ENCODE measurements at places on chromosomes 4 and X.

- no peak for DNase-seq
These were observed 651 bp upstream of the SAP30 start for GRCh38 chr4:173370130-173370476.

DNA sequence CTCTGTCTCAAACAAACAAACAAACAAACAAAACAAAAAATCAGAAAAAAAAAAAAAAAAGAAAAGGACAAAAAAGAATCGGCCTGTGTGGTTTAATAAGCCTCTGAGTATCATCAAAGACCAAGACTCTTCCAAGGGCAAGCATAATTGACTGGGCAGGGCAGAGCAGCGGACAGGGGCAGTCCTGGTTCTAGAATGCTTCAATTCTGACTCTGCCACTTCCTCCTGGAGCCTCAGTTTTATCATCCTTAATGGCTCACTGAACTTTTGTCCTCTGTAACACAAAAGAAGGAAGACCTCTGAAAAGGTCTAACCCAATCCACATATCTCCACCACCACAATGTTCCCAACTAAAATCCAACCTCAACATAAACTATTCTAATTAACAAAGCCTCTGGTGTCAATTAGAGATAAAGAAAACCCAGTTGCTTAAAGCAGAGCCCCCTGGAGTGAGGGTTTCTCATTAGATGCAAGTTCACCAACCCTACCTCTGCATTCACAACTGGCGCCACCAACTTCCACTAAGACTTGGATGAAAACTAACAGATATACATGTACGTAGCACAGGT is 51.7 kb downstream of the TBC1D9 start:
- no peak for DNase-seq

GRCh38 chrX:124369722-124370121 is 23.4 kb downstream of the SH2D1A start:
- DNase-seq = no peak

DNA sequence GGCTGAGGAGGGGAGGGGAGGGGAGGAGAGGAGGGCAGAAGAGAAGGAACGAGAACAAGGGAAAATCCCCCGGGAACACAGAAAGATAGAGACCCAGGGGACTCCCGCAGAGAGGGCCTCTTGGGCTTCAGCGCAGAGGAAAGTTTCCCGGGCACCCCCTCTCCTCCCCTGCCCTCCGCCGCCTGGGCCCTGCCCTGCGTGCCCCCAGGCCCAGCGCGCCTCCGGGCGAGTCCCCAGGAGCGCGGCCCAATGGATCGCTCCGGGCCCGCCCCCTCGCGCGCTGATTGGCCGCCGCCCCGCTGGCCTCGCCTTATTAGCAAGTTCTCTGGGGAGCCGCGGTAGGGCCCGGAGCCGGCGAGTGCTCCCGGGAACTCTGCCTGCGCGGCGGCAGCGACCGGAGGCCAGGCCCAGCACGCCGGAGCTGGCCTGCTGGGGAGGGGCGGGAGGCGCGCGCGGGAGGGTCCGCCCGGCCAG is at the start of gene MSX1:
TSS of gene MSX1 (plus strand) at position 341 of the 474 bp plus-strand sequence. CDS start 235 bp downstream, outside the sequence.
- DNase-seq = peak; percentile 89

- DNase-seq = no peak
These were observed 133.6 kb upstream of the ARHGEF9 start for GRCh38 chrX:63918611-63919010.

GRCh38 chrX:7242613-7243012 is 94.7 kb upstream of the PUDP start:
- no peak for DNase-seq

- no peak for DNase-seq
These were observed 7.4 kb downstream of the ANTXR2 start for GRCh38 chr4:80065601-80066000.

DNA sequence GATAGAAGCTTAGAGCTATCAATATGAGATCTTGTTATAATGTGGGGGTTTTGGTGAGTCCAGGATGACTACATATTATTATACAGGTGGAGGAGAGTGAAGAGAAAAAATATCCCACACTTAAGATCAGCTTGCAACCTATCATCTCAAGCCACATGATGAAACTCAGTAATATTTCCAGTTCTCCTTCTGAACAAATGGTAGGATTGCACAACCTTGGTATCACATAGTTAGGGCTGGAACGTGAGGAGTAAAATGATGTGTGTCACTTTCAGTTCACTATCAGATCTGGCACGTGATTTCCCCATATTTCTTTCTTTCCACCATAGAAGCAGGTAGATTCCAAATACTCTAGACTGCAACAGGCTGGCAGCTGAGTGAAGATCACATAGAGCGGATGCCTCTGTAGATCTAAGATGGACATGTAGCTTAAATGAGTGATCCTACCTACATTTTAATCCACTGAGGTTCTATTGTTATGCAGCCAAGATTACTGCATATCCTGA is 150.6 kb upstream of the ANKRD50 start:
- no peak for DNase-seq

GRCh38 chrX:150873616-150874015 is 24.9 kb downstream of the CD99L2 start:
- no peak for DNase-seq

DNA sequence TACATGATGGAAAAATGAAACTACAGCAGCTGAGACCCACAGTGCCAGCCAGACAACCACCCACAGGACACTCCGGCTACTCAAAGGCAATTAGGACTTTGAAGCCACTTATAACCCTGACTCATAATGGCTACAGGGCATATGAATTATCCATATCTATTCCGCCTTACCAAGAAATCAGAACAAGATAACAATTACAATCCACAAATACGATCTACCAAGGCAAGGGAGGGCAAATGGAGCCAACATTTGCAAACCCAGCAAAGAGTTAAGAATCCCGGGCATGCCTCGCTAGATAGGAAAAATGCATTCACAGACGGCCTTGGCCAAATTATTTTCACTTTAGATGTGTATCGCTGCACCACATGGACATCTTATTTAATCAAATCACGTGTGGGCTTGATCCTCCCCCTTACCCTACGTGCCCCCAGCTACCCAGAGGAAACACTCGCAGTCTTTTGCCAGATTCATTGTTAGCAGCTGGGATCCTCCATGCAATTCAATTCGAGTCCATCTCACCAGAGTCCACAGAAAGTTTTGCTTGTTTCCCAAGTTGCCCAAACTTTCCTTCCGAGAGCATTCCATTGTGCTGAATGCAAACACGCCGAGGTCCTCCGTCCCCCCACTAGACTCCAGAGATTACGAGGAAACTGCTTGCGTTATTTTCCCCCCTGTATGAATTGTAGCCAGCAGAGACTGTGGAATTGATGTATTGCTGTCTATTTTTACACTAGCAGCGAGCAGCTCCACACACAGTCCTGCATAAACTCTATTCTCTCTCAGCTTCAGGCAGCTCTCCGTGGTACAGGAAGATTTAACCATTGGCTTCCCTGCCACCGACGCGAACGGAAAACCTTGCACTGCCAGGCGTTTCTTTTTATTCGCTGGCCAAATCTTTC is 1.2 kb downstream of the PPARGC1A start:
- DNase-seq = no peak

- DNase-seq = no peak
These were observed 55.6 kb downstream of the SNCA start for GRCh38 chr4:89781321-89781720.

DNA sequence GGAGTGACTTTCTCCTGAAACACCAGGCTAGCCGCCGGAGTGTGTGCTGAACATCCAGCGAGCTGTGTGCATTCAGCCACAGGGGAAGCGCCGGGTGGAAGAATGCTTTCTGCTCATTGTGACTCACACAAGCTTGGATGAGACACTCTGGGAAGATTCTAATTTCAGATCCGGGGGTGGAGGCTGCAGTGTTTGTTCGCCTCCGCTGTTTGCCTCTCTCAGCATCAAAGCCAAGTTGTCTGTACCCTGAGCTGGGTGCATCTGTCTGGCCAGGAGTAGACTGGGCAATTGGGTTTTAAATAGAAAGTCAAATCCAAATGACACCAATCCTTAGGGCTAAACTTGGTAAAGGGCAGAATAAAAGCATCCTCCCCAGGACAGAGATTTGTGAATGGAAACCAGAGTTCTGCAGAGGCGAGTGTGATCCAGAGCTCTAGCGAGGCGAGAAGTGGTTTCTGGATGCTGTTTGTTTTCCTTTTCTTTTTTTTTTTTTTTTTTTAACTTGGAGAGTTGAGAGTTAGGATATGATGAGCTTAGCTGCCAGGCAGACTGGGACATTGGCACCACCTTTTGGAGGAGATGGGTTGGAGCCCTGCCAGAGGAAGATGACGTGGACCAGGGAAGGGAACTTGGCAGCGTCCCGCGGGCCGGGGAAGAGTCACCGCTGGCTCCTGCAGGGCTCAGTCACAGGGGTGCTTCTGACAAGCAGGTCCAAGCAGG is 196.0 kb upstream of the PSAPL1 start:
- no peak for DNase-seq

GRCh38 chr4:13605330-13605729 is 22.2 kb downstream of the BOD1L1 start:
- DNase-seq = no peak

GRCh38 chr4:99846891-99847290 is 30.3 kb downstream of the DAPP1 start:
- DNase-seq = no peak

- no peak for DNase-seq
These were observed 50.5 kb downstream of the RHOH start for GRCh38 chr4:40247350-40247749.

DNA sequence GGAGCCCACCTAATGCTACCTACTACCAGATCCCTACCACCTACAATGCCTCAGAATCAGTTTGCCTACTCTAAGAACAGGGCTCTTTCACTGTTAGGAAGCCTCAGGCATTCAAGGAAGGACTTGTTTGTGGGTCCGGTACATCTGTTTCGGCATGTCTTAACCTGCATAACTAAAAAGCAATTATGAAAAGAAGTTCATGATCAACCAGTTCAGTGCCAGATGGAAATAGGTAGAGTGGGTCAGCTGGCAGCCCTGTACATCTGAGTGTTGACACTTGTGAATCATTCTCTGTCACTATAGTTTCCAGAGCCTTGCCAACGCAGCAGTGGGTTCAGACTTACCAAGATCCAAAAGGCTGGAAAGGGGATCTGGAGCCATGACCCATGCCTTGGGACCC is 3.3 kb downstream of the TMEM185A start:
- no peak for DNase-seq

GRCh38 chr4:45349859-45350258 is 623.5 kb upstream of the GNPDA2 start:
- no peak for DNase-seq

- no peak for DNase-seq
These were observed 26.4 kb upstream of the ARSJ start for GRCh38 chr4:114005569-114006442.

DNA sequence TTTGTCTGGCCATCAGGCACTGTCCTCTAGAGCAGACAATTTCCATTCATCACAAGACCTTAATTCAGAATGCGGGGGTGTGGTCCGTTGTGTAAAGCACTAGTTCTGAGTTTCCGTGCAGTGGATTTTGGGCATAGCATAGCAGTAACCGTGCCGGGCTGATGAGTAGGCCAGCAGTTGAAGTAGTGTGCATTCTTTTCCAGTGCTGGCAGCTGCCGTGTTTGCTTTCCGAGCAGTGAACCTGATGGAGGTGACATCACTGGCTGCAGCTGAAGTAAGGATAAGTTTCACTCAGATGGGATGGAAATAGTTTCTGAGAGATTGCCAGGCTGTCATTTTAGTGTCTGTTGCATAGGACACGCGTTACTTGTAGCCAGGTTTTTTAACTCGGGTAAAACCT is 107.0 kb upstream of the STIM2 start:
- no peak for DNase-seq

GRCh38 chr4:47413521-47413920 is 50.0 kb downstream of the COMMD8 start:
- DNase-seq = no peak

- no peak for DNase-seq
These were observed 550.9 kb upstream of the BOD1L1 start for GRCh38 chr4:14178421-14178820.

GRCh38 chr4:120636120-120636630 is 286.4 kb downstream of the PRDM5 start:
- DNase-seq = no peak

Measured in neuronal stem cell (in vitro differentiated cells).